ENCODE measurements at places on chromosomes 16 and 17.

- no peak for DNase-seq
These were observed 148.3 kb downstream of the CDH8 start for GRCh38 chr16:61887903-61888302.

DNA sequence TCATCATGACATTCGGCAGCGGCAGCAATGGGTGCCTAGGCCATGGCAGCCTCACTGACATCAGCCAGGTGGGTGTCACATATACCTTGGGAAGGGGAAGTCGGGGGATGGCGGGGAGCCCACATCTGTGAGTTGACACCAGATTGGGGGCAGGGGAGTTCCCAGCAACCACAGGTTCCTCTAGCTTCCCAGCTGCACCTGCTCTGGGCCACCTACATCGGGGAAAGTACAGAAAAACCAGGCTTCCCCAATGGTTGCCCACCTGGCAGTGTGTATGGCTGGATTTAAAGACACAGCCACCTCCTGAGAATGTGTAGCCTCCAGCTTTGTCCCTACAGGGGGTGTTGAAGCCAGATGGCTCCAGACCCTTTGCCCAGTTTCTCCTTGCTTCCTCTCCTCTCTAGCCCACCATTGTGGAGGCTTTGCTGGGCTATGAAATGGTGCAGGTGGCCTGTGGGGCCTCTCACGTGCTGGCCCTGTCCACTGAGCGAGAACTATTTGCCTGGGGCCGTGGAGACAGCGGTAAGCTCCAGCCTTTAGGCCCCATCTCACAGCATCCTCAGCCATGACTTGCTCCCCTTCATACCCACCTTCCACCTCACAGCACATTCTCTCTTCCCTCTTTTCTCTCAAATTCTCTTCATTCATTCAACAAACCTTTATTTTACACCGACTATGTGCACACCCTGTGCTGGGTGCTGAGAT is 5.0 kb upstream of the TRAF4 start:
- DNase-seq = no peak

DNA sequence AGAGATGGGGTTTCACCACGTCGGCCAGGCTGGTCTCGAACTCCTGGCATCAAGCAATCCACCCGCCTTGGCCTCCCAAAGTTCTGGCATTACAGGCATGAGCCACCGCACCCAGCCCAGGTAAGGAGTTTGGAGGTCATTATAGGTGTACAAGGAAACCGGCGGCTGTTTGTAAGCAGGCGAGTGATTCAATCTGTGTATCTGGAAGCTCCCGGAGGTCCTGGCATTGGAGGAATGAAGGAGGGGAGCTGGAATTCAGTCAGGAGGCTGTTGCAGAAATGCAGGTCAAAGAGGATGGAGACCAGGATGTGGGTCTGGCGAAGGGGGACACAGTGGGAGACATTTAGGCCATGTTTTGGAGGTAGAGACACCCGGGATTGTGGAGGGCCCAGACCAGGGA is 18.8 kb downstream of the CDC42EP4 start:
- no peak for DNase-seq

- DNase-seq = no peak
These were observed 16.8 kb downstream of the TCF25 start for GRCh38 chr16:89890200-89890599.

GRCh38 chr17:46772475-46773220 is 45.8 kb downstream of the WNT3 start:
- no peak for DNase-seq

GRCh38 chr17:3968015-3968414 is 3.8 kb upstream of the ATP2A3 start:
- no peak for DNase-seq

DNA sequence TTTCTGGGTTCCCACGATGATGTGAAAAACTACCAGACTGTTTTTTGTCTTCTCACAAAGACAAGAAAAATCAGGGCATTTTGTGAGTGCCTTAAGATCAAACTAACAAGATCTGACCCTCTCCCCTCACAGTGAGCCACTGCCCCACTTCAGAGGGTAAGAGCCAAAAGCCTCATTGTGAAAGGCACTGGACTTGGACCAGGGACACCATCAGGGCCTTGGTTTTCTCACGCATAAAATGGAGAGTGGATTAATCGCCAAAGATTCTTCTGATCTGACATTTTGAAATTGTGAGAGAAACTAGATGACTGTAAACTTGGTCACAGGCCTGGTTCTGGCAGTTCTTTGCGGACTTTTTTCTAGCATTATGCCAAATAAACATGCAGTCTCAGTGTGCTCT is 21.0 kb upstream of the ENDOV start:
- DNase-seq = no peak

GRCh38 chr16:22123146-22123545 is 30.8 kb downstream of the VWA3A start:
- DNase-seq = no peak

DNA sequence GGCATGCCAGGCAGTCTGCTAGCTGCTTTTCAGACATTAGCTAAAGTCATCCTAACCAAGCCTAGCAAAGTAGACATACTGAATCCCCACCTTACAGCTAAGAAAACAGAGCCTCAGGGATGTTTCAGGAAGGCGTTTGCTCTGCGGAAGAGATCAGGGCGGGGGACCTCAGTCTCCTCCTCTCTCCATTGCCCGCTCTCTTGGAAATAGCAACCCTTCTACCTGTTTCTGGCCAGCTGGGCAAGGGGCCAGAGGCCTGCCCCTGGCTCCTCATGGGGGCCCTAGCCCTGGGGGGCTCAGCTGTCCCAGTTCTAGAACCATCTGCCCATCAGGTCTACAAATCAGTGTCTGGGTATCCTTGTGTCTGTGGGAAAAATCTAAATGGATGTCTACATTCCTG is 14.5 kb downstream of the PITPNM3 start:
- no peak for DNase-seq

GRCh38 chr17:17151541-17151940 is 54.6 kb downstream of the PLD6 start:
- DNase-seq = no peak

DNA sequence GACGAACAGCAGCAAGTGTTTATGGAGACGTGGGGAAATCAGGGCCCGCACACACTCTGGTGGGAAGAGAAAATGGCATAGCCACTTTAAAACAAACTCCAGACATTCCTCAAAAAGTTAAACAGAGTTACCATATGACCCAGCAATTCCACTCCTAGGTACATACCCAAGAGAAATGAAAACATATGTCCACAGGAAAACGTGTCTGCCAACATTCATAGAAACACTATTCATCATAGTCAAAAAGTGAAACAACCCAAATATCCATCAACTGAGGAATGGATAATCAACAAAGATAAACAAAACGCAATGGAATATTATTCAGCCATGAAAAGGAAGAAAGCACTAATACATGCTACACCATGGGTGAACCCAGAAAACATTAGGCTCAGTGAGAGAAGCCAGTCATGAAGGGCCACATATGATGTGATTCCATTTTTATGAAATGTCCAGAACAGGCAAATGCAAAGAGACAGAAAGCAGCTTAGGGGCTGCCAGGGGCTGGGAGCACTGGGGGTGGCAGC is 32.8 kb downstream of the ADCY9 start:
- no peak for DNase-seq

DNA sequence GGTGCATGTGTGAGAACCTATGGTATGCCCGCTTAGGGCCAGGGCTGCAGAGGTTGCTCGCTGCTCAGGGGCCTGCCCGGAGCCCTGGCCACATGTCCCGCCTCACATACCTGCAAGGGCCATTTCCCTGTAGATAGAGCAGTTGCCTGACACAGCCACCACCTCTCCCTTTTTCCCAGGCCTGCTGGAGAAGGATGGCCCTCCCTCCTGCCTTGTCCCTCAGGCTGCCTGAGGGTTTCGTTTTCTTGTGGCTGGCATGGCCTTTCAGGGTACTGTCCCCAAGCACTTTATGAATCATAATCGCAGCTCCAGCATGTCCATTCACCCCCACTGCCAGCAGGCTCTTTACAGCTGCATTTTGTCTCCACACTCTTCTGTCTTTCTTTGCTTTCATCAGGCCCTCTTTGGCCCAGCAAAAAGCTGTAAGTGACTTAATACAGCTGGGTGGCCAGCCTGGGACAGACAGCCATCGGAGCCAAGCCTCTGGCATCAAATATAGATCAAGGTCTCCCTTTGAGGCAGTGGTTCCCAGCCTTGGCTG is 65.7 kb downstream of the MPRIP start:
- no peak for DNase-seq

Data from activated effector memory CD4-positive, alpha-beta T cell treated with Interleukin-2 at 50 U/mL for 16 hours (primary cell).